NCI-H1417 treated with DMSO at 0.1 percent for 48 hours (cell line): ENCODE measurements at places on chromosomes 4 and X.

GRCh38 chrX:9888953-9889470, 78.1 kb upstream of the CLDN34 start:
- DNase-seq: no peak

GRCh38 chrX:132090403-132091159, 37.2 kb downstream of the FRMD7 start:
- no peak for DNase-seq

DNA sequence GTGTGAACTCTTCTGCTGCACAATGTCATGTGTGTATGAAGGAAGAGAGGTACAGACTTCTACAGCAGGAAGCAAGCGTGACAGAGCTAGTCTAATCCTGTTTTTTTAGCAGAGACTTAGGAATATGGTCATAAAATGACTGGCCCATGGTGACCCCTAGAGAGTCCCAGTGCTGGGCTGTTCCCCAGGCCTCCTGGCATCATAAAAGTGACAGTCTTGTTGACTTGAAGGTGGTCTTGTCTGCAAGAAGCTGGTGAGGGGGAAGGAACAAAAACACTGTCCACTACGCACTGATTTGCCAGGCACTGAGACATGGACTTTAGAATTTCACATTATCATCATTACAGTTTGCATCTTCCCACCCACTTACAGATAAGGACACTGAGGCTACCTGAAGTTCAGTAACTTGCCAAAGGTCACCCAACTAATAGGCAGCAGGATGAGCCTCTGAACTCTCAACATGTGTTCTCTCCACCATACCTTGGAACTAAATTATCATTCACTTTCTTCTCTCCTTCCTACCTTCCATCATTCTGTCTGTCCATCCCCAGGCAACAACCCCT, 63.0 kb downstream of the HADH start:
- DNase-seq: no peak

DNA sequence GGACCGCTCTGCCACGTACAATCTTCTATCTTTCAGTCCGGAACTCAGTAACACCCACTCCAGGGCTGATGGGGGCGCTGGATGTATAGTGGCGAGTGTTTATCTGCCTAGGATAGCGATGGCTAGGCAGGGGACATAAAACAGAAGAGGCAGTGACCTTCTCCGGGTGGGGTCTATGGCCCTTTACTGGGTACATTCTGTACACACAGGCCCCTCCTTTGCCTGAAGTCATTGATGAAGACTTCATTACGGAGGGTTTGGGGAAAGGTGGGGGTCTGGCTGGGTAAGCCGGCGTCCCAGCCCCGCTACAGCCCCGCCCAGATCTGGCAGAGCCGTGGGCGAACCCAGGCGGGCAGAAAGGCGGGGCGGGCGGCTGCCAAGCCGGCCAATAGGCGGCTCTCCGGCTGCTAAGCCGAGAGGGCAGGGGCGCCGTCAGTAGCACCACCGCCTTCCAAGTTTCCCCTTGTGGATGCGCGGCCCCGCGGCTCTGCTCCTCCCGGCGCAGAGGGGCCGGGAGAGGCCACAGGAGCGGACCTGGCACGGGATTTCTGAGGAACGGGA, at the start of gene CHST7:
CHST7 (plus strand) TSS at position 435 of the 561 bp plus-strand sequence. CDS start 167 bp downstream, outside the sequence.
- peak; percentile 43 for DNase-seq

DNA sequence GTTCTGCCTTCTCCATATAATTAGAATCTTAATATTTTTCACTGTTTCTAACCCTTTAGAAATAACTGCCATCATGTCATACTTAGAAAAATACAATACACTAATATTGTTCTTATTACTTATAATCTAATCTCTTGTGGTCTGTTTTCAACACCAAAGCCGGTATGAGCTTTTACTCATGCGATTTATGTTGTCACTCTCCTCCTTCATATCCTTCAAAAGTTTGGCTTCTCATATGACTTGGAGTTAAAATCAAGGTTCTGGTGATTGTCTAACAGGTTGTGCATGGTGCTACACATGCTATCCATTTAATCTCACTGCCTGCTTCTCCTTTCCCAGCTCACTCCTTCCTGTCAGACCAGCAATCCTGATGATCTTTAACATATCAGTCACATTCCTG, 1392.9 kb downstream of the ARAP2 start:
- no peak for DNase-seq
